ENCODE measurements at places on chromosomes 16 and 17.

DNA sequence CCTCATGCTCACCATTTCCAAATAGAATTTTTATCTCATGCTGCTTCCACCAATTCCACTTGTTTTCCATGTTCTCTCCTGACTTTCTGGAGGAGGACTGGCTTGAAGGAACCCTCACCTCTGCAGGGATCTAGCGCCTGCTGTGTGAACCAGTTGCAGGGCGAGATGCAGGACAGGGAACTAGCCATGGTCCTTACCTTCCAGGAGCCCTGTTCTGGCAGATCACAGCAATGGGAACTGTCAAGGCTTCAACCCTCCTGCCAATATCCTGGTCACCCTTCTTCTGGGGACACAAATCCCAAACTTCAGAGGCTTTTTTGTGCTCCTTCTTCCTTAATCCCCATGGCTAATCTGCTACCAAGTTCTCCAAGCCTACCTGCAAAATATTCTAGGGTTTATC lies 60.4 kb upstream of the MMP2 start:
- DNase-seq, result peak; percentile 29

DNA sequence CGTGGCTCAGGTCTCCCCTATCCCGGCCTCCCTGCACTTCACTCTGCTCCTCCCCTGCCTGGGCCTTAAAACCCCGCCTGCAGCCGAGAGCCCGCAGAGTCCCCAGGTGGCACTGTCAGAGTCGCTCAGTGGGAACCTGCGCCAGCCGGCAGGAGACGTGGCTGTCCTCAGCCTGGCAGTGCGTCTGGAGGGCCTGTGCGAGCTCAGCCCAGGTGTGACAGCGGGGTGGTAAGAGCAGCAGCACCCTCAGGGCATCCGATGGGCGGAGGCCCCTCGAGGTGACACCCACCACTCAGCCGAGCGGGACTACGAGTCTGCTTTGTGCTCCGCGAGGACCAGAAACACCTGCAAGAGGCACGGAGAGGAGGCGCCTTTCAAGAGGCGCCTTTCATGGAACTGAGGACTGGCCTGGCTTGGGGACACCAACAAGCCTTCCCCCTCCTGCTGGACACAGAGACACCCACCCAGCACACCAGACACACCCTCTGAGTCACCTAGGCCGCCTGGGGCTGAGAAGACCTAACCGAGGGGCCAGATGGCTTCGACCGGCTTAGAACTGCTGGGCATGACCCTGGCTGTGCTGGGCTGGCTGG lies at the start of gene CLDN9:
Gene CLDN9 (plus strand): TSS at position 96 of the 593 bp plus-strand sequence. CDS start 440 bp downstream, at position 536.
- no peak for DNase-seq

DNA sequence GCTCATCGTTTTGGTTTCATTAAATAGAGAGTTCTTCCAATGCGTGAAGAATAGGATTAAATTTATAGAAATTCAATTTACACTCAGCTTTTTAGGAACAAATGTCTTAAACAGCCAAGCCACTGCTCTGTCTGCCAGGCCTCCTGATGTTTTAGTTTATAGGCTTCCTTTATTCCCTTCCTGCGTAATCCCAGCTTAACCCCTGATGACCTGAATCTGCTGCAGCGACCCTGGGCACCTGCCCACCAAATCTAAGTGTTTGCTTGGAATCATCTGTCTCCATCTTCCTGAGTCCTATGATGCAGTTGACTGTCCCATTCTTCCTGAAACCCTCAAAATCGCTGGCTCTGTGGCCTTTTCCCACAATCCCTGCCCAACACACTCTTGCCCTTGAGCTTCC lies 179.9 kb downstream of the GSG1L start:
- no peak for DNase-seq

DNA sequence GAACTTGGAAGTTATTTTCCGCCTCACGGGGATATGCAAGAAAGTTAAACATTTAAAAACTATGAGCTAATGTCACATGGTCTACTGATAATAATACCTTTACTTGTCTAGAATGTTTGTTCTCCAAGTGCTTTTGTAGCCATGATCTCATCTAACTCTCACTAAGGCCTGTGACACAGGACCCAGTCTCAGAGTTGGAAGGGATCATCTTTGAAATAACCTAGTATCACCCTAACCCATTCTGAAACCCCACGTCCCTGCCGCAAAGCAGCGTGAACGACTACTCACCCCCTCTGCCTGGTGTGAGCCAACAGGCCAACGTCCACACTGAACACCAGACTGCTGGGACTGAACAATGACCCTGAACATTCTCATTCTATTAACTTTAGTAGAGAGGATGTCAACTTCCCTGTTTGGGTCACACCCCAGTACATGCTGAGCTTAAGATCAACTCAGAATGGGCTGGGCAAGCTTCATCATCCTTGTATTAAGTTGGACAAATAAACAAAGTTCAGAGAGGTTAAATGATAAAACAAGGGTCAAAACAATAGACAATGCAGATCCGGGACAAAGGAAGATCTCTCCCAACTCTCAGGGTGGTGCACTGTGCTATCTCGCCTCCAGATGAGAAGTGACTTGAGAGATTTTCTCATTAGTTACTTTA lies 54.8 kb upstream of the BCAR1 start:
- DNase-seq, result peak; percentile 17

- peak; percentile 39 for DNase-seq
These were observed at the start of gene MILR1 for GRCh38 chr17:64448665-64449512. TSS of gene MILR1 (plus strand) at chr17:64449115. CDS start at chr17:64449169, 54 bp downstream.

DNA sequence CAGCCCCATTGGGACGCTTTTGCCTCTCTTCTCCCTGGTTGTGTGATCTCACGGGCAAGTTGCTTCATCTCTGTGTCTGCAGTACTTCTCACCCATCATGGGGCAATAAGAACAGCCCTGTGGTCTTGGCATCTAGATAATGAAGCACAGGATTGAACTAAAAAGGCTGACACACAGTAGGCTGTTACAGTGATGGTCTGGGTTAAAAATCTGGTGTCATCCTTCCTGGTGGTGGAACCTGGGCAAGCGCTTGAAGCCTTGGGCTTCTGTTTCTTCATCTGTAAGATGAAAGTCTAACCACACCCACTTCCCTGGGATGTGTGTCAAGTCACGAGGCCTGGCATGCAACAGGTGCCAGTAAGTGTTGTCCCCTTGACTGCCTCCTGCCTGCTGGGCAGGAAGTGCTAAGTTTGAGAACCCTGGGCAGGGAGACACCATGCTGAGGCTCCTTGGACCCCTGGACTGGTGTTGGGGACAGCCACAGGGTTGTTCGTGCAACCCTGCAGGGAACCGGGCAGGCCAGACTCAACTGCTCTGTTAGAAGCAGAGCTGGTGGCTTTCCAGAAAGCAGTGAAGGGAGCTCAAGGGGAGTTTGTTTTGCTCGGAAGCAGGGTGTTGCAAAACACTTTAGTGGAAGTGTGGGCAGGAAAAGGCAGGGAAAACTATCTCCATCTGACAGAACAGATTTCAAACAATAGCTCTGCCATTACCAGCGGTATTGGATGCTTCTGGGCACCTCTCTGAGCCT lies 5.9 kb upstream of the MAP2K3 start:
- DNase-seq, result no peak

- no peak for DNase-seq
These were observed 15.6 kb downstream of the TMEM100 start for GRCh38 chr17:55706808-55707773.

- no peak for DNase-seq
These were observed 52.8 kb upstream of the SMIM36 start for GRCh38 chr17:55564081-55564480.

DNA sequence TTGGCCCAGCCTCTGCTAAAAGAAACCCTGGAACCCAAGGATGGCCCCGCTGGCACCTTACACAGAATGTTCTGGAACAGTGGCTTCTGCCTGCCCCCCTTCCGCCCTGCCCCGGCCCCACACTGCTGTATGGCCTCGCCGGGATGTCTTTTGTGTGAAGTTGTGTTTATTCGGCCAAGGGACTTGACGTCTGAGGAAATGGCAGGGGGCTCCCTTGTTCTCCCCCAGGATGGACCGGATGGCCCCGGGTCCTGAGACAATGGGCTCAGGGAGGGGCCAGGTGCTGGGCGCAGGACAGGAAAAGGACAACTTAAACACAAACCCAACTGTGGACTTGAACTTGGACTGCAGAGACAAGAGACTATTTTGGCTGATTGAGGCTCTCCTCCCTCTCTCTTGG lies 81.6 kb upstream of the GSE1 start:
- DNase-seq, result no peak

DNA sequence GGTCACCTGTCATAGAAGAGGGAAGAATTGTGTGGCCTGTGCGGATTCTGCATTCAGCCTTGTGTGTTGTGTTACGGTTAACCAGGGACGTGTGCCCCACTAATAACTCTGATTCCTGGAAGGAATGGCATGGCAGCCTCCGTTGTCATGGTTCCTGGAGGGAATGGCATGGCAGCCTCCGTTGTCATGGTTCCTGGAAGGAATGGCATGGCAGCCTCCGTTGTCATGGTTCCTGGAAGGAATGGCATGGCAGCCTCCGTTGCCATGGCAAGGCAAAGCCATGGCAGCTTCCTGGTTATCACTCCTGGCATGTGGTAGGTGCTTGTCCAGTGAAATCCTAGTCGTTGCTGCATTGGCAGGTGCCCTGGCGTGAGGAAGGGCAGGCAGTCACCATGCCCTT lies 8.9 kb downstream of the SPG7 start:
- no peak for DNase-seq

- DNase-seq, result no peak
These were observed 25.1 kb downstream of the STAT5B start for GRCh38 chr17:42251115-42251514.

- no peak for DNase-seq
These were observed 29.7 kb downstream of the TPSG1 start for GRCh38 chr16:1195393-1195666.

GRCh38 chr17:73066148-73066884 lies 26.2 kb downstream of the SLC39A11 start:
- no peak for DNase-seq

GRCh38 chr16:47424846-47425245 lies 36.0 kb downstream of the ITFG1 start:
- DNase-seq, result no peak

- no peak for DNase-seq
These were observed 22.8 kb upstream of the SLC47A1 start for GRCh38 chr17:19510903-19511302.

- no peak for DNase-seq
These were observed 11.4 kb upstream of the OGFOD3 start for GRCh38 chr17:82429824-82430223.

DNA sequence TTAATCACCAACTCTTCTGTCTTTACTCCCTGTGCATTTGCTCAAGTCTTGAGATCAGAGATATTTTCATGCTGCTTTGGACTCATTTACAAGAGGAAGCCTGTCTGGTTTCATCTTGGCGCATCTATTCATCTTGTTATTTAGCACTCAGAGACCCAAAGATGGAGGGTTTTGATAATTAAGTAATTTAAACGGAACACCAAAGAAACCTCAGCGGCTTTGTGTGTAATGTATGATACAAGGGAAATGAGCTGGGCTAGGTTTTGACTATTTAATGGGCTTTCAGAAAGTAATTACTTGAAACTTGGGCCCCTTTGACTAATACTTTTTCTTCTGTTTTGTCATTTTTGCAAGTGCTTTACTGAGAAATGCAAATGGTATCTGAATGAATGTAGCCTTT lies 66.2 kb upstream of the CACNG3 start:
- no peak for DNase-seq

- DNase-seq, result no peak
These were observed 846 bp downstream of the ITGB3 start for GRCh38 chr17:47254403-47254943.

- DNase-seq, result peak; percentile 37
These were observed 21.7 kb upstream of the VWA3A start for GRCh38 chr16:22070361-22071330.

- no peak for DNase-seq
These were observed 9.1 kb downstream of the RMI2 start for GRCh38 chr16:11354407-11354732.

DNA sequence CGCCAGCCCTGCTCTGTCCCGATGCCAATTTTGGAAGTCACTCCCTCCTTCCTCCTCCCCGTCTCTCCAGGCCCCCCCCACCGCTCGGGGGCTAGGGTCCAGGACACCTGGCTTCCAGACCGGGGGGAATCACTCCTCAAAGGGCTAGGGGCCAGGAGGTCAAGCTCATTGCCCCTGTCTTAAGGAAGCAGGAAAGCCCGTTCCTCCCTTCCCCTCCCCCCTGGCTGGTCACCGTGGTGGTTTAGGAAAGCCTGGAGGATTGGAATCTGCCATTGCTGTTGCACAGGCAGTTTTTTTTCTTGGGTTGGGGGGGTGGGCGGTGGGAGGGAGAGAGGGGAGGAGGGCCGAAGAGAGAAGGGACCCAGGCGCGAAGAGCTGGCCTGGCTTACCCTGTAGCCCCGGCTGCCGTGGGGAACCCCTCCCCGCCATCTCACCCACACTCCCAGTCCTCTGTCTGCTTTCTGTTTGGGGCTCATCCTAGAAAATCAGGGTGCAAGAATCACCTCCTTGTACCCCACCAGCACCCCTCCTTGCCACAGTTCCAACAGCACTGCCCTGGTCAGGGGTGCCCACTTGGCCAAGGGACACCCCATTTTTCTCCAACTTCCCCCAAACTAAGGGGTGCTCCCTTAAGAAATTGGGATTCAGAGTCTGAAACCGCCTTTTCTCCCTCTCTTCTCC lies 2.9 kb upstream of the BCL6B start:
- DNase-seq, result no peak

- no peak for DNase-seq
These were observed 156.8 kb upstream of the CHMP6 start for GRCh38 chr17:80834893-80835275.

DNA sequence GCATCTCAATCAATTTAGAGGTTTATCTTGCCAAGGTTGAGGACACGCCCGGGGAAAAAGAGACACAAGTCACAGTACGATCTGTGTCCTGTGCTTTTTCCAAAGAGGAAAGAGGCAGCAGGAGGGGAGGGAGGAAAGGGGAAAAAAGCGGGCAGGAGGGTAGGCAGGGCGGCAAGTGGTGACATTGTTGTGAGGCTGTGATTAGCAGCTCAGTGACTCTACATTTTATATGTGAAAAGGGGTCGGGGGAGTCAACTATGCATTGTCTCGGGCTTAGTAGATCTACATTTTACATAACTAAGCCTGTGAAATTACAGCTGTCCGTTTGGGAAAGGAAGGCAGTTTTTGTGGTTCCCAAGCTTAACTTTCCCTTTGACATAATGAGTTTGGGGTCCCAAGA lies 22.2 kb upstream of the RIPOR1 start:
- no peak for DNase-seq
